ENCODE measurements at places on chromosomes 3 and 15.

DNA sequence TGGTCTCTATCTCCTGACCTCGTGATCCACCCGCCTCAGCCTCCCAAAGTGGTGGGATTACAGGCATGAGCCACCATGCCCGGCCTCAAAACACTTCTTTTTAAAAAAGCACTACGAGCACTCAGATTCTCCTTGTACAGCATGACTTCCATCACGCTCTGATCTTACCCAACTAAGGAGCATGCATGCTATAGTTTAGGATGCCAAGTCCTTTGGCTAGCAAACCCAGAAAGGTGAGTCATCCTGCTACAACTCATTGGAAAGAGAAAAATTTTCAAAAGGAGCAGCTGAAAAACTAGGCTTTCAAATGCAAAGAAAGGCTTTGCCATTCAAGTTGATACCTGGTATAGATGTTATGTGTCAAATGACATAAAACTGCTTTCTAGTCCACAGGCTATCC, 70.3 kb upstream of the PRICKLE2 start:
- peaks cover 9% of the 10 kb centered on the region for H3K4me1 ChIP-seq
- no peak overlapping the region for H3K4me3 ChIP-seq
- no peak for DNase-seq
- no peaks in the 10 kb centered on the region for H3K36me3 ChIP-seq

DNA sequence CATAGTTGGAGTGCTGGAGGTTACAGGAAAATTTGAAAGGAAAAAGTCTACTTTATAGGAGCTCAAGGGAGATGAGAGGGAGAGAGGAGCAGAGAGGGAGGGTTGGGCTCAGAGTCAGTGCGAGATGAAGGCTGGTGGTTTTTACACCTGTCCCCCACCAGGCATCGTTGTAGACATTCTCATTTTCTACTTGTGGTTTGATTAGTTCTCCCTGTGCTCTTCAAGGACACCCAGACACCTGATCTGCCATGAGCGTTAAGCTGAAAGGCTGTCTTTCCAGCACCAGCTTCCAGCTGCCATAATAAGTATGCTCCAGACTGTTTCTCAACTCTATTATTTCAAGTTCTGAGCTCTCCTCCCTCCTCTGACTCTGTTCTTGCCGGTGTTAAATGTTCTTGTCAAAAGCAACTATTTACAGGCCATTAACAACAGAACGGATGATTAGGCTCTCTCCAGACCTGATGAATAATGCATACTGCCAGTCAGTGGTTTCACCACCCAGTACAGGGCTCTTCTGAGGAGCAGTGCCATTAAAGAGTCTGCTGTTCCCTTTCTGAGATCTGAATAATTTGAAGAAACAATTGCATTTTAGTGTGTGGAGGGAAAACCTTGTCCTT, 514.6 kb upstream of the MCTP2 start:
- no peaks in the 10 kb centered on the region for H3K36me3 ChIP-seq
- no peak overlapping the region for H3K4me3 ChIP-seq
- H3K27ac ChIP-seq = no peak overlapping the region

GRCh38 chr15:100764778-100765466, 114.7 kb upstream of the ALDH1A3 start:
- DNase-seq = no peak
- H3K27ac ChIP-seq = no peak overlapping the region
- peaks cover 21% of the 10 kb centered on the region for H3K4me1 ChIP-seq
- H3K4me3 ChIP-seq = no peak overlapping the region
- no peaks in the 10 kb centered on the region for H3K27me3 ChIP-seq

DNA sequence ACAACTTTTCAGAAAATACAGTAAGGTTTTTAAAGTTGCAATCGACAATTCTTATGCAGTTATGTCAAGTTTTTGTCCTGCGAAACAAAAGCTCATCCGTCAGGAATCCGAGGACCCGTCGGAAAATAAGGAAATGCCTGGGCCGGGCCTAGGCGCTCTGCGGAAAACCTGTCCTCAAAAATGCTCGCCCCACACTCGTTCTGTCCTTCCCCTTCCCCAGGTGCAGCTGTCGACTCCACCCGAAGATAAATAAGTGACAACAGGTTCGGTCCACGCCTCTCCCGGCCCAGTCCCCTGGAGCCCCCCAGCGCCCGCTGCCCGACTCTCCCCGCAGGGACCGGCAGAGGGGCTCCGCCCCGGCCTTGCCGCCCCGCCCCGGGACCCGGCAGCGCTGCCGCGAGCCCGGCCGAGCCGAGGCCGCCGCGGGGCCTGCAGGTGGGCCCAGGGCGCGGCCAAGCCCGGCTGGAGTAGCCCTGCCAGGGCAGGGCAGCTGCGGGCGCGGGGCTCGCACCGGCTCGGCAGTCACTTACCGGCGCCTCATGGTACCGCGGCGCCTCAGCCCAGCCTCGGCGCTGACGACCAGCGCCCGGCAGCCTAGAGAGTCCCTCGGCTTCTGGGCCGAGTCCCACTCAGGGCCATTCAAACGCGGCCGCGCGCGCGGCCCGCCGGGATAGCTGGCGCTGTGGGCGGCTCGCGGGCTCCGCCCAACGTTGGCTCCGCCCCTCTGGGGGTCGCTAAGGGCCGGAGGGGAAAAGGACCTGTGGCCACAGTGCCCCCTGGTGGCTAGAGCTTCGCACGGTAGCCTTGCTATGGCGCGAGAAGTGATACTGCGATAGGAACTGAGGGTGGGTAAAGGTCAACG, at the start of gene KATNBL1:
Gene KATNBL1 (minus strand): TSS at position 676 of the 862 bp plus-strand sequence. CDS start 46,420 bp downstream, outside the sequence.
- H3K27ac ChIP-seq = no peak within 1 kb of the TSS
- DNase-seq = peak; percentile 83
- H3K4me1 ChIP-seq = no peaks in the 10 kb centered on the region
- no peaks in the 10 kb centered on the region for H3K27me3 ChIP-seq
- H3K4me3 ChIP-seq = peak within 1 kb of the TSS; percentile 58

DNA sequence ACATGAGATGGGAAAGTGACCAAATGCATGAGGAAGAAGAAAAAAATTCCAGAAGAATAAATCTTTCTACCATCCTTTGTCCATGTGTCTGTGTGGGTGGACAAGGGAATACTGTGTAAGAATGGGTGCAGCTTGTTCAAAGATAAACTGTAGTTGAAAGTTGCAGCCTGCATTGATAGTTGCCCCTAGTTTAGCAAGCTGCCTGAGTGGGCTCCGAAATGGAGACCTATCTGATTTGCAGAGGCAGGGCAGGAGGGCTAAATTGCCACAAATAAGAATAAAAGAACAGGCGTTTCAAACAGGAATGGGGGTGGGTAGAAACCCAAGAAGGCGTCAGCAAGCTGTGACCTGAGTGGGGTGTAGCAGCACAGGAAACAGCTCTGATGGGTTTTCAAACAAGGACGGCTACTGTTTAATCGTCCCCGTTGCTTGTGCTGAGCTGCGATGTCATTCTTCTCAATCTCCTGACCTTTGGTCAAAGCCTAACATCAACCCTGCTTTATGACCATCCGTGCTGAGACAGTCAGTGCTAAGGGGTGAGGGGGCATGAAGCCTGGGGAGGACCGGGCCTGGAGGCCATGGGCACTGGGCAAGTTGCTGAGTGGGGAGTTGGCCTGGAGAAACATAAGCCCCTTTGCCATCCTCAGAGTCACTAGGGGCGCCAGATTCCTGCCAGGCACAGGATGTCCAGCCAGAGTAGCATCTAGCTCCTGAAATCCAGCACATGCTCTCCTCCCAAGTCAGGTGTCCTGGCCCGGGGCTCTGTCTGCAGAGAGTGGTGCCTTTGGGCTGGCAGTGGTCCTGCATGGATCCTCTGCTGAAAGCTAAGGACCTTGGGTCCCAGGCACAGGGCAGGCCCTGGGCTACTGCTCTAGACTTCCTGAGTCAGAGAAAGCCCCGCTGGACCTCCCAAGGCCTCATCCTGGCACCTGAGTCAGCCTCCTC, 19.2 kb upstream of the C15orf39 start:
- H3K4me3 ChIP-seq = no peak overlapping the region
- no peak overlapping the region for H3K27ac ChIP-seq
- H3K27me3 ChIP-seq = no peaks in the 10 kb centered on the region
- peaks cover under 1% of the 10 kb centered on the region for H3K36me3 ChIP-seq
- H3K4me1 ChIP-seq = peaks cover 36% of the 10 kb centered on the region

DNA sequence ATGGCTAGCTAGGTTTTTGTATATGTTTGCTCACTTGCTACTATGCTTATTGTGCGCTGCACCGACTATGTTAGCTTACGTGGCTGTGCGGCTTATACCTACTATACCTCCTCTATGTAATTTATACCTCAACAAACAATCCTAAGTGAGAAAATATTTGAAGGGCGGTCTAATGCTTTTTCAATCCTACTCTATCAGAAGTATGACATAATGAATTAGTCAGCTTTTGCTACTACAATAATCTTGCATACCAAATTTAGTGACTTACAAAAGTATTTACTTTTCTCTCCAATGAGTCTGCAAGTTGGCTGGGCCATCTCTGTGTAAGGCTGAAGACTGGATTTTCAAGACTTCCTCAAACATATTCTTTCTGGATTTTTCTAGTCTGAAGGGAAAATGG, 391.2 kb upstream of the NECTIN3 start:
- H3K27me3 ChIP-seq = no peaks in the 10 kb centered on the region
- no peak overlapping the region for H3K4me3 ChIP-seq
- H3K27ac ChIP-seq = no peak overlapping the region
- H3K4me1 ChIP-seq = no peaks in the 10 kb centered on the region
- no peaks in the 10 kb centered on the region for H3K36me3 ChIP-seq

- H3K4me3 ChIP-seq = no peak overlapping the region
- no peaks in the 10 kb centered on the region for H3K27me3 ChIP-seq
- no peak for DNase-seq
- peaks cover 9% of the 10 kb centered on the region for H3K4me1 ChIP-seq
- no peaks in the 10 kb centered on the region for H3K36me3 ChIP-seq
- no peak overlapping the region for H3K27ac ChIP-seq
Observed at GRCh38 chr15:97966924-97967620, 6.6 kb downstream of the ARRDC4 start.

DNA sequence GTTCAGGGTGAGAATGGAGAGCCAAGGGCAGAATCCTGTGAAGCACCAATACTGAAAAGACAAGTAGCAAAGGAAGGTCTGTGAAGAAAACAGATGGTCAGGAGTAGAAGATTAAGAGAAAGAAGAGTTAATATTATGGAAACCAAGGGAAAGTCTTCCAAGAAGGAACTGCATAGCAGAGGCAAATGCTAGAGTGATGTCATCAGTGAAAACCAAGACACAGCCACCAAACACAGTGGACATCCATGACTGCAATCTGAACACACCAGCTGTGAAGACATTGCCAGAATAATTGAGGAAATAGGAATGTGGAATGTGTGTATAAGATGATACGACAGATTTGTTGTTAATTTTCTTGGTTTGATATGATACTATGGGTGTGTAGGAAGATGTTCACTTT, 26.8 kb upstream of the ZBTB38 start:
- H3K4me1 ChIP-seq = peaks cover 13% of the 10 kb centered on the region
- H3K27ac ChIP-seq = no peak overlapping the region
- no peaks in the 10 kb centered on the region for H3K36me3 ChIP-seq
- no peak overlapping the region for H3K4me3 ChIP-seq

GRCh38 chr3:102687851-102688555, 253.2 kb downstream of the ZPLD1 start:
- no peak overlapping the region for H3K4me3 ChIP-seq
- H3K27me3 ChIP-seq = no peaks in the 10 kb centered on the region

DNA sequence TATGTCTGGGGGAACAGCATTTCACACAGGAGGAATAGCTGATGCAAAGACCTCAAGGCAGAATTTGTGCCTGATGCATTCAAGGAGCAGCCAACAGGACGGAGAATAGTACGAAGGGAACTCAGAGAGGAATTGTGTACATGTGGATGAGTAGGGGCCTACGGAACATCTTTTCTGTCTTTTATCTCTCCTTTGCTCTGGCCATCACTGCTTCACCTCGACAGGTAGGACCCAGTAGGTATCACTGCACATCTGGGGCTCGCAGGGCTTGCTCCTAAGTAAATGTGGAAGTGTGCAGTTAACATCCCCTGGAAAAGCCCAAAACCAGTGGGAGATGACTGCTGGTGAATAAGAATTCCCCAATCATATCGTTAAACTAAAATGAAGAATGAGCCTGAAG, 56.4 kb upstream of the POU1F1 start:
- peaks cover 35% of the 10 kb centered on the region for H3K4me1 ChIP-seq
- H3K4me3 ChIP-seq = peak overlapping the region; percentile 12
- no peaks in the 10 kb centered on the region for H3K27me3 ChIP-seq
- peak overlapping the region; percentile 89 for H3K27ac ChIP-seq

DNA sequence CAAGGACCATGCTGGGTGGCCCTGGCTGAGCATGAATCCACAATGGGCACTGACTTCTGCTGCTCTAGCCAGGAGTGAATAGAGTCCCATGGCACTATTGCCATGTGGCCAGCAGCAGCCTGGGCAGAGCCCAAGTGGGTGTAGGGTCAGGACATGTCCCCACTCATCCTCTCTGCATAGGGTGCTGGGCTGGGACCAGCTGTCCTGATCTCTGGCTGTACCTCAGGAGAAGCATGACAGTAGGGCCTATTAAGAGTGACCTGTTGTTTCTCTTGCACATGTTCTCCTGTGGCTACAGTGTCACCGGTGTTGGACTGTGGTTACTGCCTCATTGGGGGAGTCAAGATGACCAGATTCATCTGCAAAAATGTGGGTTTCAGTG, 46.9 kb downstream of the DLEC1 start:
- peaks cover 3% of the 10 kb centered on the region for H3K27me3 ChIP-seq
- H3K4me3 ChIP-seq = no peak overlapping the region
- DNase-seq = no peak
- peaks cover 10% of the 10 kb centered on the region for H3K36me3 ChIP-seq

- H3K36me3 ChIP-seq = peaks cover 9% of the 10 kb centered on the region
- no peak overlapping the region for H3K4me3 ChIP-seq
- no peaks in the 10 kb centered on the region for H3K27me3 ChIP-seq
Observed at GRCh38 chr3:42115215-42115614, 24.1 kb downstream of the TRAK1 start.

- peaks cover 18% of the 10 kb centered on the region for H3K36me3 ChIP-seq
- no peaks in the 10 kb centered on the region for H3K4me1 ChIP-seq
- H3K4me3 ChIP-seq = peak overlapping the region; percentile 94
- H3K27me3 ChIP-seq = no peaks in the 10 kb centered on the region
Observed at GRCh38 chr15:49045751-49046219, 461 bp downstream of the SECISBP2L start.

GRCh38 chr3:156837115-156837514, 11.0 kb downstream of the LEKR1 start:
- no peaks in the 10 kb centered on the region for H3K4me1 ChIP-seq
- H3K27ac ChIP-seq = no peak overlapping the region
- DNase-seq = no peak
- H3K36me3 ChIP-seq = no peaks in the 10 kb centered on the region

- no peaks in the 10 kb centered on the region for H3K36me3 ChIP-seq
- H3K4me1 ChIP-seq = peaks cover 52% of the 10 kb centered on the region
- H3K27ac ChIP-seq = peak overlapping the region; percentile 35
- peak; percentile 22 for DNase-seq
- H3K4me3 ChIP-seq = peak overlapping the region; percentile 7
Observed at GRCh38 chr3:180402471-180403073, 199.4 kb upstream of the TTC14 start.

GRCh38 chr3:137763594-137763938, 549 bp upstream of the SOX14 start:
- no peak overlapping the region for H3K27ac ChIP-seq
- H3K27me3 ChIP-seq = peaks cover 84% of the 10 kb centered on the region
- no peak for DNase-seq
- peaks cover 8% of the 10 kb centered on the region for H3K4me1 ChIP-seq
- peak overlapping the region; percentile 81 for H3K4me3 ChIP-seq

DNA sequence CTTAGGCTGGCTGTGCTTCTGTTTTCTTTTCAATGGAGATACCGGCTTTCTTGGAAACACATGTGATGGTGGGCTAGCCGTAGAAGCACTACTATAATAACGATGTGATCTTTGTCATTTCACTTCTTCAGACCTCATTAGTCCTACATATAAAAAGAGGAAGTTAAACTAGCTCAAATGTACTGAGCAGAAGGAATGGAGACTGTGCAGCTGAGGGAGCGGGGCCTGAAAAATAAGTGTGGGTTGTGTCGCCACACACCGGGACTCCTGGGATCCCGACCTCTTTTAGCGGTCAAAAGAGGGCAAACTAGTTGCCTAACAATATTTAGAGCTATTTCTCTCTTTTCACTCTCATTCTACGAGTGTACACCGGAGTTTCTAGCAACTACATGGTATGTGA, 1.0 kb upstream of the RNF7 start:
- no peak for DNase-seq
- no peaks in the 10 kb centered on the region for H3K27me3 ChIP-seq
- H3K27ac ChIP-seq = no peak overlapping the region
- H3K36me3 ChIP-seq = peaks cover 32% of the 10 kb centered on the region
- H3K4me1 ChIP-seq = peaks cover 17% of the 10 kb centered on the region

Measured in Calu3 (cell line).